ENCODE measurements at places on chromosomes 13 and 19. TPM values are rescaled to one million over a fixed set of nuclear protein-coding genes. Genes with fewer than 3 reads are reported as not detected.

DNA sequence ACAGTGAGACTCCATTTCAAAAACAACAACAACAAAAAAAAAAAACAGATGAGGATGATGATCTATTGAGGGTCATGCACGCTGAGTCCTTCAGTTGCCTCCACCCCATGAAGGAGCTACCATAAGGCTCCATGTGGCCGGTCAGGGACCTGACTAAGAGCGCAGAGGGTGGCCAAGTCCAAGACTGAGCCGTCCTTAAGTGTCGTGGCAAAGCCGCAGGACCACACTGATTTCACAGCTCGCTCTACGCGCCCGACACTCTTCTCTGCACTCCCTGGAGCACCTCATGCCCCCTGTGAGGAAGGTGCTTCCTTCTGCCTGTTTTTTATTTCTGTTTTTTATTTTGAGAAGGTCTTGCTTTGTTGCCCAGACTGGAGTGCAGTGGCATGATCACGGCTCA, 12.3 kb downstream of the TTYH1 start:
- peaks cover 8% of the 10 kb centered on the region for H3K4me1 ChIP-seq
- no peaks in the 10 kb centered on the region for H3K36me3 ChIP-seq
- H3K27ac ChIP-seq: no peak overlapping the region
- H3K4me3 ChIP-seq: no peak overlapping the region
- H3K27me3 ChIP-seq: peaks cover 40% of the 10 kb centered on the region

GRCh38 chr19:16089010-16089846, 12.9 kb downstream of the TPM4 start:
- no peaks in the 10 kb centered on the region for H3K27me3 ChIP-seq
- no peak overlapping the region for H3K4me3 ChIP-seq
- H3K36me3 ChIP-seq: peaks cover 37% of the 10 kb centered on the region
- H3K4me1 ChIP-seq: peaks cover 52% of the 10 kb centered on the region

DNA sequence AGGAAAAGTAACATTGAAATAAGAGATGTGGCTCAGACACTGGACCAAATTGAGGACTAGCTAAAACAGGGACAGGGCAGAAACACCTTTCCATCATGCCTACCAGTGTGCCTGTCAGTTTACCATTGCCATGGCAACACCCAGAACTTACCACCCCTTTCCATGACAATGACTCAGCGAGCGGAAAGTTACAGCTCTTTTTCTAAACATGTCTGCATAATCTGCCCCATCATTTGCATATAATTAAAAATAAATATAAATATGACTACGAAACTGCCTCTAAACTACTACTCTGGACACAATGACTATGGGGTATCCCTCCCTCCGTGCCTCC, 96.0 kb downstream of the UBL3 start:
- no peaks in the 10 kb centered on the region for H3K36me3 ChIP-seq
- H3K27ac ChIP-seq: no peak overlapping the region

- DNase-seq: no peak
- no peaks in the 10 kb centered on the region for H3K27me3 ChIP-seq
- peaks cover 4% of the 10 kb centered on the region for H3K36me3 ChIP-seq
Measured at GRCh38 chr13:98415326-98416070, 161.4 kb downstream of the STK24 start.

- H3K4me3 ChIP-seq: no peak overlapping the region
- no peak overlapping the region for H3K27ac ChIP-seq
- H3K27me3 ChIP-seq: no peaks in the 10 kb centered on the region
- H3K36me3 ChIP-seq: peaks cover 4% of the 10 kb centered on the region
- no peak for DNase-seq
Measured at GRCh38 chr13:66765559-66765958, 464.6 kb downstream of the PCDH9 start.

DNA sequence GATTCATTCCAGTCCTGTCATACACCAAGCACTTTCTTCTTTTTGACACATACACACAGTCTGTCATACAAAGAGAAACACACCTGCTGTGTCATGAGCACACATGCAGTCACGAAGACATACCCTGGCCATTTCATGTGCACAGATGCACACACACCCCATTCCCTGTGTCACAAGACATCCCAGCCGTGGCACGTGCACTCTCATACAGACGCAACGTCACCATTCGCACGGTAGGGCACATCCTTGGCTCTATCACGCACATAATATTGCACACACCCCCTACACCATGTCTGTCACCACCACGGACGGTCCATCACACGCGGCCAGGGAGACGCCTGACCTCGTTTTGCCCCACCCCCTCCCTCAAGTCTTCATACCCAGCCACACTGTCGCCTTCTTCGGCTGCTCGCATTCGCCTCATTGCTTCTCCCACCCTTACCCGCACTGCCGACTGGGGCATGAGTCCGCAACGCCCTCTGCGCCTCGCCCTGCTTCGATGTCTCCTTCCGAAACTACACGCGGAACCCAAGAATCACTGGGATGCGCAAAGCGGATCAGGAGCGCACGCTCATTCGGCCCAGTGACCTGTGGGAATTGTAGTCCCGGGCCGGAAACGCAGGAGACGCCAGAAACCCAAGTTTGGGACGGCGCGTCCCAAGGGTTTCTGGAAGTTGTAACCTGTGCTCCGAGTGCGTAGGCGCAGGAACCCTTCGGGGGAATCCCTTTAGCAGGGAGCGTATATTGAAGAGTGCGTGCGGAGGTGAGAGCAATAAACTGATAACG, 6.8 kb upstream of the ZNF283 start:
- peaks cover 33% of the 10 kb centered on the region for H3K27me3 ChIP-seq
- peak overlapping the region; percentile 84 for H3K4me3 ChIP-seq
- peak; percentile 20 for DNase-seq
- no peak overlapping the region for H3K27ac ChIP-seq
- peaks cover 5% of the 10 kb centered on the region for H3K36me3 ChIP-seq

GRCh38 chr19:55447421-55448174, 4.5 kb upstream of the SHISA7 start:
- DNase-seq: no peak
- H3K27ac ChIP-seq: no peak overlapping the region
- H3K27me3 ChIP-seq: peaks cover 39% of the 10 kb centered on the region
- H3K4me1 ChIP-seq: peaks cover 17% of the 10 kb centered on the region
- no peak overlapping the region for H3K4me3 ChIP-seq

GRCh38 chr13:27298849-27299248, 28.2 kb downstream of the RASL11A start:
- H3K27ac ChIP-seq: no peak overlapping the region
- no peaks in the 10 kb centered on the region for H3K36me3 ChIP-seq
- no peak overlapping the region for H3K4me3 ChIP-seq
- DNase-seq: no peak

DNA sequence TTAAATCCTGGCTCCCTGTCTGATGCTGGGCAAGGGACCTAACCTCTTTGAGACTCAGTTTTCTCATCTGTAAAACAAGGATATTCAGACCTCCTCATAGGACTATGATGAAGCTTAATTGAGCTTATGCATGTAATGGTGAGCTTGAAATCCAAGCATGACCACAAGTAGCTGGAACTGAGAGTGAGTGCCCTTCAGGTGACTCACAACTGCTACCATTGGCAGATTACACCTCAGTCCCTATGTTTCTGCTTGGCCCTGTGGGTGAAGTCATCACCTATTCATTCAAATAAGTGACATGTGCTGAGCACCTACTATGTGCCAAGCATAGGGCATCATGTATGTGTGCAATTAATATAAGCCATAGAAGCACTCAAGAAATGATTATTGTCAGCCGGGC, 25.7 kb downstream of the NOVA2 start:
- peaks cover 7% of the 10 kb centered on the region for H3K27me3 ChIP-seq
- no peak for DNase-seq
- H3K4me1 ChIP-seq: peaks cover 5% of the 10 kb centered on the region
- H3K36me3 ChIP-seq: no peaks in the 10 kb centered on the region
- H3K4me3 ChIP-seq: no peak overlapping the region

DNA sequence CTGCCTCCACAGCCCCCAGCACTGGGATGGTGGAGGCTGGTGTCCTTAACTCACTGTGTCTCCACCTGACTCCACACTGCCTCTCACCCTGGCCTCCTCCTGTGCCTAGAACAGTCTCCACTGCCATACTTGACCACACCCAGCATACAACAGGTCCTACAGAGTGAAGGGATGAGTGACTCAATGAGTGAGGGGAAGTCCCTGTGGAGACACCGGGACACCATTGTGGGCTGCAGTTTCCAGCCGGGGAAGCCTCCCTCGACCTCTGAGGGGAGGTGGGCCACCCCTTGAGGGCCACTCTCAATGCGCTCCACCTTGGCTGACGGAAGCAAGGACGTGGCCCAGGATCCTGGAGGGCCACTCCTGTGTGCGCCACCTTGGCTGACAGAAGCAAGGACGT, 2.8 kb upstream of the ZNF135 start:
- DNase-seq: no peak
- peaks cover 25% of the 10 kb centered on the region for H3K36me3 ChIP-seq
- H3K4me3 ChIP-seq: no peak overlapping the region
- peaks cover 7% of the 10 kb centered on the region for H3K4me1 ChIP-seq
- H3K27me3 ChIP-seq: peaks cover 11% of the 10 kb centered on the region
- H3K27ac ChIP-seq: no peak overlapping the region

DNA sequence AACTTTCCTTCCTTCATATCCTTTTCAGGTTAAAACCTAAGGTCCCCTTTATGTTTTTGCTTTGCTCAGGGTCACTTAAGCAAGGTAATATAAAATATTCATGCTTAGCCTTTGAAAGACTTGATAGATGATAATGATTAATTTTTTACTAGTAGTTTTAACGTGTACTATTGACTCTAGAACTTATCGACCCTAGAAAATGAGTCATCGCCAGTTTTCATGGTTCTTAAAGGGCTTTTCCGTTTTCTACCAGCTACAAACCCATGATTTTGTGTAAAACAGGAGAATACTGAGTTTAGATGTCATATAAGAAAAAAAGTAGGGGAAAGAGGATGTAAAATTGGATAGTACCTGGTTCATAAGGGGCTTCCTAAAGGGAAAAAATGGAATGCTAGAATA, 75.7 kb downstream of the DHRS12 start:
- H3K27ac ChIP-seq: peak overlapping the region; percentile 16
- H3K4me1 ChIP-seq: no peaks in the 10 kb centered on the region
- no peak for DNase-seq
- no peaks in the 10 kb centered on the region for H3K27me3 ChIP-seq

- peaks cover 8% of the 10 kb centered on the region for H3K4me1 ChIP-seq
- DNase-seq: no peak
- no peaks in the 10 kb centered on the region for H3K36me3 ChIP-seq
Measured at GRCh38 chr13:45778882-45779281, 72.7 kb downstream of the SIAH3 start.

GRCh38 chr13:46211116-46211482, 629 bp upstream of the LRRC63 start:
- H3K27me3 ChIP-seq: no peaks in the 10 kb centered on the region
- peak overlapping the region; percentile 98 for H3K4me3 ChIP-seq
- peaks cover 24% of the 10 kb centered on the region for H3K4me1 ChIP-seq
- peaks cover 2% of the 10 kb centered on the region for H3K36me3 ChIP-seq
- peak overlapping the region; percentile 64 for H3K27ac ChIP-seq
- DNase-seq: peak; percentile 29

DNA sequence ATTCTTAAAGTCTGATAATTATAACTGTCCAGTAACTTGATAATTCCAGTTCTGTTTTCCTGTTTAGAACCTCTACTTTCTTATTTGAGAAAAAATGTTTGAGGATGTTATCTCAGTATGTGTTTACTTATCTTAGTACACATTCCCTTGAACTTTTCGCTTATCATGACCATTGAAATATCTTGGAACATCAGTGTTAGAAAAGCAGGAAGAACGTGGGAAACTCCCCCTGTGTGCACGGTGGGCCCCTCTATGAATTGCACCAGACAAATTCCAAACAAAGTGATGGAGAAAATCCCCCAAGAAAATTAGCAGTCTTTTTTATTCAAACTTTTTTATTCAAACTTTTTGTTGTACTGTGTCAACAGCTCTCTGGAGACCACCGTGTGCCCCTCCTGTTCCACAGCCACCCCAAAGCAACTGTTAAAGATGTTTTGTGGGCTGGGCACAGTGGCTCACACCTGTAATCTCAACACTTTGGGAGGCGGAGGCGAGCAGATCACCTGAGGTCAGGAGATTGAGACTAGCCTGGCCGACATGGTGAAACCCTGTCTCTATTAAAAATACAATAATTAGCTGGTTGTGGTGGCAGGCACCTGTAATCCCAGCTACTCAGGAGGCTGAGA, 78.3 kb upstream of the PEG3 start:
- H3K4me1 ChIP-seq: no peaks in the 10 kb centered on the region
- no peaks in the 10 kb centered on the region for H3K27me3 ChIP-seq
- DNase-seq: no peak
- H3K4me3 ChIP-seq: no peak overlapping the region
- peaks cover 6% of the 10 kb centered on the region for H3K36me3 ChIP-seq

DNA sequence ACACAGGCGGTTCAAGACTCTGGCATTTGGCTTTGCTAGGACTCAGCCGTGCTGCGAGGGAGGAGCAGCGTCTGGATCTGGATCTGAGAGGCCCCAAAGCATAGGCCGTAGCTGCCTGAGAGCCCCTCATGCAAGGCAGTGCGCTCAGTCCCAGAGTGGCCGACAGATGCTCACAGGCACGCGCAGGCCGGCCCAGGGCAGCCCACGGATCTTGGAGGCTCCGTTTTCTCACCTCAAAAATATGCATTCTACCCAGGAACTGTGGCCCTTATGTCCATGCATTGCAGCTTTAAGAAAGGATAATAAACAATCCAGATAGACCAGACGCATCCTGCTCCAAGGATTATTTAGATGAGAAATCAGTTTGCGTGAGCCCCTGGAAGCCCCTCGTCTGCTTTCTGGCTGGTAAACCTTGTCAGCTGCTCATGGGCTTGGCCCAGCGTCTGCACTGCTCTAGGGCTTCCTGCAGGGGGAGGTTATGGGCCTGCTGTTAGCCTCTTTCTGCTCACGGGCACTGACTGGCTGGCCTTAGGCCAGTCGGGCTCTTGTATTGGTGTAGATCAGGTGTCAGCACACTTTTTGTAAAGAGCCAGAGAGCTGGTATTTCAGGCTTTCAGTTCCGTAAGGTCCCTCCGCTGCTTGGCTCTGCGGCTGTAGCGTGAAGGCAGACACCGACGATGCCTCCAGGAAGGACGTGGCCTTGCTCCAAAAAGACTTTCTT, 24.2 kb downstream of the TEX29 start:
- H3K27ac ChIP-seq: no peak overlapping the region
- H3K4me1 ChIP-seq: no peaks in the 10 kb centered on the region
- H3K4me3 ChIP-seq: no peak overlapping the region
- no peak for DNase-seq

The REEP6 gene
- 3.8 TPM for total RNA-seq

The FUT3 gene
- 1.7 TPM for total RNA-seq

The ATP12A gene
- total RNA-seq: 0.05 TPM

All from activated T-cell treated with anti-CD3 and anti-CD28 coated beads, Interleukin-2, amount 50 U/mL, for 72 hours (primary cell).